Activated naive CD4-positive, alpha-beta T cell treated with anti-CD3 and anti-CD28 coated beads for 36 hours (primary cell): ENCODE measurements at places on chromosomes 2 and 18. TPM values are rescaled to one million over a fixed set of nuclear protein-coding genes. Genes with fewer than 3 reads are reported as not detected.

NLRC4 gene
- not detected for total RNA-seq

TEKT4 gene
- total RNA-seq, result not detected

CRACDL gene
- total RNA-seq, result 0.14 TPM

PRSS56 gene
- not detected for total RNA-seq

COLEC12 gene
- total RNA-seq, result not detected

DLGAP1 gene
- not detected for total RNA-seq

PLA2R1 gene
- not detected for total RNA-seq

DNA sequence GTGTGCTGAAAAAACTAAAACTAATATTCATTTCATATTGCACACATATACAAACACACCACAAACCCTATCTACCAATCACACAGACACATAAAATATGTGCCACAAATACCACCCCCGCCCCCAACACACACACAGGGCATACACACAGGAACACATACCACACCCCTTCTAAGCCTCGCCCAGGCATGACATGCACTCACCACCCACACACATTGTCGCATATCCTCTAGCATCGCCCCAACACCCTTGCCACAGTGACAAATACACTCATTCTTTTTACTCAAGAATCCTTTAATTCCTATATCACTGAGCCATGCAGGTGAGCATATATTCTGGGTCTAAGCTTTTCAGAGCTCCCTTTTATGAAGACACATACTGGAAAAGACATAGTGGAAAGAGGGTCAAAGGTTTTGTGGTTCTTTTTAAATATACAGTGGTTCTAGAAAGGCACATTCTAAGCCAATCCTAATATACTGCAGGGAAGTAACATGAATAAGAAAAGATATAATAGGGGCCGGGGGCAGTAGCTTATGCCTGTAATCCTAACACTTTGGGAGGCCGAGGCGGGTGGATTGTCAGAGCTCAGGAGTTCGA lies 24.5 kb upstream of the LCLAT1 start:
- DNase-seq, result peak; percentile 95

- no peak for DNase-seq
Measured at GRCh38 chr2:16330012-16330411, 335.6 kb downstream of the CYRIA start.

- peak; percentile 85 for DNase-seq
Measured at GRCh38 chr18:3624935-3625741, 175.2 kb downstream of the TGIF1 start.

DNA sequence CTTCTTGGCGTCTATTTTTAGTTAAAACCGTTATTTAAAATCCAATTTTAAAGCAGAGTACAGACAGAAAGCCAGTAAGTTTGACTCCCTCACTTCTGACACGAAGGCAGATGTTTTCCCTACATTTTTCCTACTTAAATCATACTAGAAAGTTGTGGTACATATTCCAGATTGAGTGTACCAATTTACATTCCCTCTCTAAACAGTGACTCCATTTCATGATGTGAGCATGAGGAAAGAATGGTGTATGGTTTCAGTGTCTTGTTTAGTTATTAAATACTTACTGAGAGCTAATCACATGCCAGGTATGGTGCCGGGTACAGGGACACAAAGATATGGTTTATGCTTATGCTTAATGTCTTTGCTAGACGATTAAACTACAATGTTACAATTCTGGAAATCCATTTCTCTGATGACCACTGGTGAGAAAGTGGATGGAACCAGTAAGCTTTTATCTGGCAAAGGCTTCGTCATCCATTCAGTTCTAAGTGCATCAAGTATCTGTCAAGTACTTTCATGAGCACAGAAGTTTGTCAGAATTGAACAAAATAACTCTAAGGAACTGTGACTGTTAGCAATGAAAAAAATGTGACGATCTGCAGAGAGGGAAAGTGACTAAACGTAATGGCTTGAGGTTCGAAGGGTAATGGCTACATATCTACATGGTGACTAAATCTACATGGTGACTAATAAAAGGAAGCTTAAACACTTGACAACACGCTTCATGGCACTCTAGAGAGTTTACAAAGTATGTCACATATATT lies 25.7 kb downstream of the MAP4K3 start:
- no peak for DNase-seq

DNA sequence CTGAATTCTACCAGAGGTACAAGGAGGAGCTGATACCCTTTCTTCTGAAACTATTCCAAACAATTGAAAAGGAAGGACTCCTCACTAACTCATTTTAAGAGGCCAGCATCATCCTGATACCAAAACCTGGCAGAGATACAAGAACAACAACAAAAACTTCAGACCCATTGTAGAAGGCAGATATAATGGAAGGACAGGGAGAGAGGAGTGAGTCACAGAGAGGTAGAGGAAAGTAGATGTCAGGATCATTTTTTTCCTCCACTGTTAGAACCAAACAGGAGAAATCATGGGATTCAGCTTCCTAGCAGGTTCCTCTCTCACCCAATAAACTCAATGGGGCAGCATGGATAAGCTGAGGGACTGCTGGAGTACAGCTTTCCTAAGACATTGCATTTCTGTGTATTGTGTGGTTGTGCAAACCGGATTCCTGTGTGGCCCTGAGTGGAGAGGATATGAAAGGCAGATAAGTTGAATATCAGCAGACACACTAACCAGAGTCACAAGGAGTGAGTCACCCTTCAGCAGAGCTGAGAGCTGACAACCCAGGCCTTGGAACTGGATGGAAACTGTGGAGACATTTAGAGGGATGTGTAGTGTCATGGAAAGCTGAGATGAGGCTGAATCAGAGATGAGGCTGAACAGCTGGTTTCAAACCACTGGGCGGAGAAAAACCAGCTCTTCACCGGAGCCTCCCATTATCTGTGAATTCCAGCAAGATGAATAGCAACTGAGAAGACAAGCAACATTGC lies 60.9 kb upstream of the MMADHC start:
- DNase-seq, result no peak

- no peak for DNase-seq
Measured at GRCh38 chr18:12278215-12278671, 24.1 kb downstream of the CIDEA start.

GRCh38 chr2:30886080-30886479 lies 78.8 kb upstream of the CAPN13 start:
- DNase-seq, result no peak

- DNase-seq, result peak; percentile 96
Measured at GRCh38 chr2:96528006-96528699, 8.4 kb upstream of the ARID5A start.

- DNase-seq, result no peak
Measured at GRCh38 chr2:46326231-46326980, 29.2 kb downstream of the EPAS1 start.

DNA sequence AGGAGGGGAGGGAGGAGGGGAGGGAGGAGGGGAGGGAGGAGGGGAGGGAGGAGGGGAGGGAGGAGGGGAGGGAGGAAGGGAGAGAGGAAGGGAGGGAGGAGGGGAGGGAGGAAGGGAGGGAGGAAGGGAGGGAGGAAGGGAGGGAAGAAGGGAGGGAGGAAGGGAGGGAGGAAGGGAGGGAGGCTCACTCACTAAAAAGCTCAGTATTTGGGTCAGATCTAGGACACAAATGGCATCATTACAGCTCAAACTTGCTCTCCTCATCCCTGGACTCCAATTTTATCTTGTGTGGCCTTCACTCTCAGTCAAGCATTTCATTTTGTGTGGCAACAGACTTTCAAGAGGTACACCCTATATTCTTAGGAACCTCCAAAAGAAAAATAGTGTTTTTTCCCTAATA lies 435.4 kb downstream of the IRS1 start:
- no peak for DNase-seq

DNA sequence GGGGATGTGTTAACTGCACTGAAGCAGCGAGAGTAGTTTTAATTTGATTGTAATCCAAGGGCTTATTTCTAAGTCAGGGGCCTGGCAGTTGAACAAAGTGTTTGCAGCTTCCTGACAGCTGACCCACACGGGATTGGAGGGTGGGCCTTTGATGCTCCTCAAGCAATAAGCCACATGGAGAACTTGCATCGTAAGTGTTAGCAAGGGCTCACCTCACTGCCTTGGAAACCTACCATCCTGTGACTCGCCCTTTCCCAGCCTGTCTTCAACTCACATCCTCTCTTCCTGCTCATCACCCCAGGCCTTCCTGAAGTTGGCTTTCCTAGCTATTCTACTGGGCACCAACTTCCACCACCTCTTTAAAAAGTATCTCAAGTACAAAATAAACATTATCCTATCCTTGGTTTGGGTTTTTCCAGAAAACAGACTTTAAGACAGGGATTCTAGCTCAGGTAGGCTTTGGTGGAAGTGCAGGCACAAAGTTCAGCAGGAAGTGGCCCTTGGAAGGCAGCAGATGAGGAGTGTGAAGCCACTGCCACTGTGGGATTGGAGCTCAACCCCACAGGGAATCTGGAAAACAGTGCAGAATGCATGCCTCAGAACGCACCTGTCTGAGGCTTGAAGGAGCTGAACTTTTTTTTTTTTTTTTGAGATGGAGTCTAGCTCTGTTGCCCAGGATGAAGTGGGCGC lies 31.6 kb downstream of the B3GNT2 start:
- DNase-seq, result peak; percentile 32

DNA sequence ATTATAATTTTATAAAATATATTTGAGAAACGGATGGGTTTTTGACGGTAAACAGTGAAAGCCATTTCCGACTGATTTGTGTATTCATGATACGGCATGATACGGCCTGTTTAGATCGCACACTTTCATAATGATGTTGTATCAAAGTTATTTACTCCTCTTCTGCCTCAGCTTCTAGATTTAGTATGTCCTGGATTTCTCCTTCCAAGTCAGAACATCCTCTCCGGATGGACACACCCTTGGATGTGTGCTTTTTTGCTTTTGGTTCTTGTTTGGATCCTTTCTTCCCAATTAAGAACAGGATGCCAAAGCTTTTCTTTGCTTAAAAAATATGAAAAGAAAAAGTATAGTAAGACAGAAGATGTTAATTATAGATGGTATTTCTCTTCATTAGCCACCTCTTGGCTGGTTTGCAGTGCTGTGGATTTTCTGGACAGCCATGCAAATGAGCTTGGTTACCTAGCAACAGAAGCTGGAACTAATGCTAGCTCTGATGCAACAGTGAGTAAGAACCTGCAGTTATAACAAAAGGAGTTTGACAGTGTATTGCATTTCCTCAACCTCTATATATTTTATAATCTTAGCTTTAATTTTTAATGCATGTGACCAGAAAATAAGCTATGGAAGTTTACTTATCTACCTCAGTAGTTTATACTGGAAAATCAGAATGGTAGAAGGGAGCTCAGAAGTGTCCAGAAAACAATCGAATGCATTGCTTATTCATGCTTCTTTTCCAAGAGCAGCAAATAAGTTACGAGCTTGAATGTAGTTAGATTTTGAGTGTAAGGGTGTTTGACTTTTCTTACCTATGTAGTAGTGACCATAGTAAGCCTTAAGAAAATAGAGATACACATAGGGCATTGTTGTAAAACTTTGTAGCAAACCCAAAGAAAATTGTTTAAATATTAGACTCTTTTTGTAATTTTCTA lies 27.9 kb downstream of the RMND5A start:
- peak; percentile 67 for DNase-seq

- no peak for DNase-seq
Measured at GRCh38 chr2:48605482-48606175, 12.0 kb upstream of the GTF2A1L start.

GRCh38 chr2:240519396-240520129 lies 38.2 kb downstream of the ANKMY1 start:
- no peak for DNase-seq

GRCh38 chr2:161139098-161139987 lies 20.9 kb upstream of the TANK start:
- DNase-seq, result no peak

- no peak for DNase-seq
Measured at GRCh38 chr2:99748344-99748743, 258.5 kb upstream of the REV1 start.

GRCh38 chr18:72342933-72343332 lies 201.2 kb downstream of the CBLN2 start:
- no peak for DNase-seq

- DNase-seq, result no peak
Measured at GRCh38 chr18:37219257-37219656, 346.3 kb downstream of the CELF4 start.

DNA sequence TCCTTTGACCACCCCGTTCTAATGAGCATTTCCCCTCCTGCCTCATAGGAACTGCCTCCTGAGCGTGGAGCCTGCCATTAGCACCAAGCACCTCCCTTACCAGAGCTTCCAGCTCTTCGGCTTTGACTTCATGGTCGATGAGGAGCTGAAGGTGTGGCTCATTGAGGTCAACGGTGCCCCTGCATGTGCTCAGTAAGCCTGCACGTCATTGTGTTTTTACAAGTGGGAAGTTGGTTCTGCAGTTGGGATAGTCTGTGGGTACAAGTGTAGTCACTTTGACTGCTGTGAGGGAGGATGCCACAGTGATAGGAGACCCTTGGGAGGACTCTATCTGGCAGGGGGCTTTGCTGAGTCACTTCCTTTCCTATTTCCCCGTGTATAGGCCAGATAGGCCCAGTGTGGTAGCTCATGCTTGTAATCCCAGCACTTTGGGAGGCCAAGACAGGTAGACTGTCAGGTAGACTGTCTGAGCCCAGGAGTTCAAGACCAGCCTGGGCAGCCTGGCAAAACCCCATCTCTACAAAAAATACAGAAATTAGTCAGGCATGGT lies 22.0 kb upstream of the POLR1B start:
- DNase-seq, result no peak

DNA sequence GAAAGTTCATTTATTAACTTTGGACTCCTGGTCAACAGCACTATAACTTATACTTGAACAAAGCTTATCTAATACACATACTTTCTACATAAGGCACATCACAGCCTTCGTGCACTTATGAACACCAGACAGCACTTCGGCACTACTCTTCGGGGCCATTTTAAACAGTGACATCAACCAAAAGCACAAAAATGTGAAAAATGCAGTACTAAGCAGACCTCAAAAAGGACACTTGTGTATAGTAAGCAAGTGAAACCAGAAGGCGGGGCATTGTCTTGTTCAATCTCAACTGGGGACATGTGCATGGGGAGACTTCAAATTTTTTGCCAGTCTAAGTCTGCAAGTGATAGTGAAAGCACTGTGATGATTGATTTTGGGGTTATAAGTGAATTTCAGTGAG lies 163.0 kb downstream of the NCKAP5 start:
- no peak for DNase-seq

GRCh38 chr2:236289766-236290462 lies 25.7 kb upstream of the ASB18 start:
- no peak for DNase-seq

- no peak for DNase-seq
Measured at GRCh38 chr2:65345631-65346030, 86.8 kb downstream of the SPRED2 start.

- no peak for DNase-seq
Measured at GRCh38 chr18:59563176-59563785, 133.9 kb downstream of the CCBE1 start.
